ENCODE measurements at places on chromosomes 1 and 21. TPM values are rescaled to one million over a fixed set of nuclear protein-coding genes. Genes with fewer than 3 reads are reported as not detected.

SLC2A1 gene
- 315 TPM for total RNA-seq

ADAMTS5 gene
- total RNA-seq, result not detected

CELA2A gene
- total RNA-seq, result not detected

HHIPL2 gene
- total RNA-seq, result not detected

ROR1 gene
- 11.5 TPM for total RNA-seq

CFAP107 gene
- total RNA-seq, result not detected

ZNF593OS gene
- not detected for total RNA-seq

RAB4A gene
- 46.5 TPM for total RNA-seq

CD1D gene
- 1.3 TPM for total RNA-seq
